ENCODE measurements at places on chromosomes 3 and 15.

- no peak for DNase-seq
These were observed 14.8 kb upstream of the TMEM108 start for GRCh38 chr3:133023362-133023761.

DNA sequence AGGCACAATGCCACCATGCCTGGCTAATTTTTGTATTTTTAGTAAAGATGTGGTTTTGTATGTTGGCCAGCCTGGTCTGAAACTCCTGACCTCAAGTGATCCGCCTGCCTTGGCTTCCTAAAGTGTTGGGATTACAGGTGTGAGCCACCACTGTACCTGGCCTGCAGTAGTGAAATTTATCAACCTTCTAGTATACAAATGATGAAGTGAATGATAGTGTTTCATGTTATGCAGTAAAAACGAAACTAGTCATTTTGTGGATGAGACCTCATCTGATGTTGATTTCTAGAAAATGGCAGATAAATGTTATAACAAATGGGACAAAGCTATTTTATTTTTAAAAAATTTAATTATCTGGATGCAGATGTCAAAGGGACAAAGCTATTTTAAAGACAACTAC, 32.9 kb downstream of the NXPE3 start:
- DNase-seq: no peak

- DNase-seq: peak; percentile 32
These were observed 153.5 kb downstream of the DNAJB8 start for GRCh38 chr3:128313071-128313725.

- no peak for DNase-seq
These were observed 8.6 kb downstream of the ZNF445 start for GRCh38 chr3:44468572-44469520.

GRCh38 chr3:32281570-32282106, 43.2 kb downstream of the CMTM8 start:
- DNase-seq: no peak

DNA sequence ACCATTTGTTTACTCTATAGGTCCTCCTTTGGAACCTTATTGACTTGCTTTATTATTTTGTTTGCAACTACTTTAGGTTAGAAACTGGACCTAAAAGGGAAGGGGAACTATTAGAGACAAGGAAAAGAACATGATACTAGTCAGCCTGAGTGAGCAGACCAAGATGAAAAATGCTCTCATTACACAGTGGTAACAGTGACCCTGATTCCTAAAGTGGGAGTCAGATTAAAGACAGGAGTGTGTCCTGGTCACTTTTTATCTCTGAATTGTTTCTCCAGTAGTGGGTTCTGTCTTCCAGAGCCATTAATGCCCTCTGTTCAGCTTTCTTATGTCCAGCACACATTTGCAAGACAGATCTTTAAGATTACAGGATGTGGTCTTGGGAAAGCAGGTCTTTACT, 124.1 kb downstream of the TMEM108 start:
- DNase-seq: no peak

DNA sequence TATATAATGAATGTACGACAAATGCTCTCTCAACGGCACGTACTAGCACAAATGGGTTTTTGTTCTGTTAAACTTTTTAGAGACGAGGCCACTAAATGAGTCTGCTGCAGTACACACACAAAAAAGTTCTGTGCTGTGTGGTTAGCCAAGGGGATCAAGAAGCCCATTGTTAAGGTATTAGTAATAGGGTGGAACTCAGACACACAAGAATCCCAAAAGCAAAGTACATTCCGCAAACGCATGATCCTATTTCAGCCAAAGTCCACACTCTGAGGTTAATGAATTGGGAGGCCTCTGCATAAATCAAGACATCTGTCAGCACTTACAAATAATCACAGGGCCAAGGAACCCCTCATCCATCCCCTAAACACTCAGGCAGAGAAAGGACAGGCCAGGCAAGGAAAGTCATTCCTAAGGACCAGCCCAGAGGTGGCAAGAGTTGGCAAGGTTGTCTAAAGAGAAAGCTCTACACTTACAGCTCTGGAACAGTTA, 12.1 kb downstream of the OSBPL10 start:
- no peak for DNase-seq

All from ecto neural progenitor cell (in vitro differentiated cells).